ENCODE measurements at places on chromosomes 3 and 15.

GRCh38 chr15:85950101-85950500 is 129.6 kb upstream of the AGBL1 start:
- no peak for DNase-seq

GRCh38 chr3:117063930-117064329 is 354.4 kb downstream of the TUSC7 start:
- no peak for DNase-seq

DNA sequence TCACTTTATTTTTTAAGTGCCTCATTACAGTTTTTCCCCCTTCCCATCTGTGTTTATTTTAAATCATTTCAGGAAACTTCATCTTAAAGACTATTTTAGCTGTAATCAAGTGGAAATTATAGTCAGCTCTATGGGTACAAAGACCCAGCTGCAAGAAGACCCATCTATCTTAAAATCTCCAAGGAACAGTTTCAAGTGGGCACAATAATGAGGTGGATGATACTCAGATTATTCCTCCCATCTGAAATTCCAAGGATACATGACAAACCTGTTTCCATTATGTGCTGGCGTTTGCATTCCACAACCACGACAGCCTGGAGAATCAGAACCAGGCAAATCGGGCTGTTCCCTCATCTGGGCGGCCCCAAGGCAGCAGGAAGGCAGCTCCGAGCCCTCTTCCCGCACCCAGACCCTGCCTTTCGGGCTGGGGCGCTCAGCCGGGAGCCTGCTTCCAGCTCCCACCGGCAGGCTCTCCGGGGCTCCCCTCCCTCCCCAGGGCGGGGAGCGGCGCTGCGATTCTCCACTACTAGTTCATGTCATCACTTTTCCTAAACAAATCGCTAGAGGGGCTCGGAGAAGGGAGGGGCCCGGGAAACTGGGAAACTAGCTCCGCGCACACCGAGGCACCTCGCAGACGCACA is at the start of gene MGLL:
TSS of gene MGLL (minus strand) at position 475 of the 641 bp plus-strand sequence. CDS start at position 278, 197 bp downstream.
- no peak for DNase-seq

DNA sequence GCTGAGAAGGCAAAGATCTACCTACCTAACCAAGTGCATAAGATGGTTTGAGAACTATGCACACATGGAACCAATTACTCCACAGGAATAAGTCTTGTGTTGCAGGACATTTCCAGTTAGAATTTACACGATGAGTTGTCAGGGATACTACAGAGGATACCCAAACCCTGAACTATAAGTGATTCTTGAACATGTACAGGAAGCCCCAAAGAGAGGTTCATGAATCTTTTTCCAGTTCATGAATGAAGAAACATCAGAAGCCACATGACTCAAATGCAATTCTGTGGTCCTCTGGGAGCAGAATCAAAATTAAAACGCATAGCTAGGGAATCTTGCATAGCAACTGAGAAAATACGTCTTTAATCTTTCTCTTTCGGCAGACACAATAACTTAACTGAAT is 114.1 kb upstream of the LMCD1 start:
- DNase-seq, result no peak

All from vagina (tissue), 2 donors.